NCI-H1694 treated with DMSO at 0.1 percent for 48 hours (cell line): ENCODE measurements at places on chromosomes 7 and 10.

- no peak for DNase-seq
These were observed 8.0 kb upstream of the CFAP70 start for GRCh38 chr10:73366381-73367298.

- no peak for DNase-seq
These were observed 15.4 kb downstream of the GSDME start for GRCh38 chr7:24741679-24742505.

DNA sequence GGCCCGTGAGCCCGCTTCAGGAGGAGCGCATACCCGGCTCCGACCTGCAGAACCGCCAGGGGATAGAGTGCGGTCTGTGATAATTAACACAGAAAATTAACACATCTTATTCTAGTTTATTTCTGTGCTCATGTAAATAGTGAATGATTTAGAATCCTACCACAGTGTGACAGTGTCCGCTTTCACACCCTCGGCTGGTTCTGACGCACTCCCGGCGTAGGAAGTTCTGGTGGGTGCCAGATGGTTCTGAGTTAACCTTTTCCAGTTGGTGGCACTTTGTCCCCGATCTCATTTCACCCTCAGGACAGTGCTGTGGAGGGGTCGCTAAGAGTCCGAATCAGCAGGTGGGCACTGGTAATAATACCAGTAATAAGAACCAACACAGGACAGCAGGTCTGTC lies 28.3 kb upstream of the FXYD4 start:
- no peak for DNase-seq

- DNase-seq = no peak
These were observed 241.5 kb downstream of the CACNA2D1 start for GRCh38 chr7:82202107-82202506.

DNA sequence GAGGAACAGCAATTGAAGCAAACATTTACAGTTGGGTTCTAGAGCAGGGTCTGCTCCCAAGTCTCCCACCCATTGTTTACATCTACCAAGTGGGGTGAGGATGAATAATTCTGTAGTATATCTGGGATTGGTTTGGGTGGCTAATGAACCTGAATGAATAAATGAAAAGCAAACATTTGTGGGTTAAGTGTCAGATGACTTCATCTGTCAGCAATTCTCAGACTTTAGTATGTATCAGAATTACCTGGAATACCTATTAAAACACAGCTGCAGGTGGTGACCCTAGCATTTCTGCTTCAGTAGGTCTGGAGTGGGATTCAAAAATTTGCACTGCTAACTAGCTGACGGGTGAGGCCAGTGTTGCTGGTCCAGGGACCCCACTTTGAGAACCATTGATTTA lies 18.0 kb upstream of the NPVF start:
- no peak for DNase-seq

GRCh38 chr7:111324776-111325175 lies 233.8 kb downstream of the LRRN3 start:
- DNase-seq = no peak
